A549 treated with dexamethasone at 1 μM for 4 hours (cell line): ENCODE measurements at places on chromosomes 6 and 20. TPM values are rescaled to one million over a fixed set of nuclear protein-coding genes. Genes with fewer than 3 reads are reported as not detected.

Gene TRIM10
- total RNA-seq, result 0.04 TPM in 1 of 5 replicates, not detected in the others

Gene WFDC2
- total RNA-seq, result 0.18 TPM in 1 of 5 replicates, not detected in the others

Gene RHAG
- 0.07 TPM in 1 of 5 replicates, not detected in the others for total RNA-seq

Gene TFAP2A
- 7.0 to 11.4 TPM (median 10.4 TPM) in 5 replicates for total RNA-seq

Gene ZNF311
- 0.14 to 0.18 TPM (median 0.15 TPM) in 5 replicates for total RNA-seq

Gene HSPA12B
- total RNA-seq, result 0.38 to 0.56 TPM (median 0.47 TPM) in 5 replicates

Gene CDKAL1
- total RNA-seq, result 3.7 to 4.0 TPM (median 3.8 TPM) in 5 replicates

Gene BCAS1
- total RNA-seq, result 0.44 to 0.69 TPM (median 0.64 TPM) in 5 replicates
